Stimulated activated CD8-positive, alpha-beta memory T cell treated with anti-CD3 and anti-CD28 coated beads, Interleukin-4, amount 100 ng/mL, for 4 hours (primary cell): ENCODE measurements at places on chromosomes 1 and 21.

DNA sequence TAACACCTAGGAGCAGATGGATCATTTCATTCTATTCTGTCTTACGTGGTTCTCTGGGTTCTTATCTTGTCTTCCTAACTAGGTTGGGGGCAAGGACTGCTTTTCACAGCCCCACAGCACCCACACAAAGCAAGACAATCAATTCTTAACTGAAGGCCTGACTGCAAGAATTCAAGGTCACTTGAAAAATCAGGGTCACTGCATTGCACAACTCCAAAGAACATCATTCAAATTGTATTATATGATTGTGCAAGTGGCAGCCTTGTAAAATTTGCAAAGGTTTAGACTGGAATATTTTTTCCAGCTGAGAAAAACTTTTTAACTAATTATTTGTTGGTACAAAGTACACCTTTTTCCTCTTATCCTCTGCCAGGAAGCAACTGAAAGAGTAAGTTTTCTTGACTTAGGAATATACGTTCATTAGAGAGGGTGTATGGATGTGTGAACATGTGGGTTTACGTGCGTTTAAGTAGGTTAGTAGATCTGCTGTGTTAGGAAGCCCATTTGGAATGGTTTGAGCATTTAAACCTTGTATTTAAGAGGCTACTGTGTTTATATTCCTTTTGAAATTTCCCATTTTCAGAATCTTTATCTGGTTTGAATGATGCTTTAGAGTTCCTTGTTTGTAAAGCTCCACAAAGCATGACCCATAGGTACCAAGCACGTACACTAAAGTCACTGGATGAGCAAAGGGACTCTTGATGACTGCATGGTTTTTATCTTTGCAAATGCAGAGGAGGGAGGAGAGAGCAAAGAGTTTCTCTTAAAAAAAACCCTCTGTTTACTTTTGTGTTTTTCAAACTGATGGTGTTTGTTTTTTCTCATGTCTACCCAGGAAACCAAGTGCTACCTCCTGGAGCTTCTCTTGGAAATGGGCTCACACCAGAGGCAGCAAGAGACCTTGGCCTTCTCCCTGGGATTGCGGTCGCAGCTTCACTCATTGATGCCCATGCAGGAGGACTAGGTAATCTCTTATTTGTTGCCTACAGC is 214.9 kb downstream of the FGGY start:
- no peak for DNase-seq

GRCh38 chr1:113542221-113542701 is 151.9 kb downstream of the MAGI3 start:
- no peak for DNase-seq

DNA sequence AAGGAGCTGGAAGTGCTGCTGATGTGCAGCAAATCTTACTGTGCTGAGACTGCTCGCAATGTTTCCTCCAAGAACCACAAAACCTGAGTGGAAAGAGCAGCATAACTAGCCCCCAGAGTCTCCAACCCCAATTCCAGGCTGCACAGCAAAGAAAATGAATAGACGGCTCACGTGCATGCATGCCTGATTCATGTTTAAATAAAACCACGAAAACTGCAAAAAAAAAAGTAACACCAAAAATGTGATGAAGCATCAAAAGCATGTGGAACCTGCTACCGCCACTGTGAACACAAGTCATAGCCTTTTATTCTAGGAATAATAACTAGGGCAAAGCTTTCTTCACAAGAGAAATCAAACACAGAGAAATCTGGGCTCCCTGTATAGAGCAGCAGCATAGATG is 9.6 kb upstream of the TRNP1 start:
- no peak for DNase-seq

DNA sequence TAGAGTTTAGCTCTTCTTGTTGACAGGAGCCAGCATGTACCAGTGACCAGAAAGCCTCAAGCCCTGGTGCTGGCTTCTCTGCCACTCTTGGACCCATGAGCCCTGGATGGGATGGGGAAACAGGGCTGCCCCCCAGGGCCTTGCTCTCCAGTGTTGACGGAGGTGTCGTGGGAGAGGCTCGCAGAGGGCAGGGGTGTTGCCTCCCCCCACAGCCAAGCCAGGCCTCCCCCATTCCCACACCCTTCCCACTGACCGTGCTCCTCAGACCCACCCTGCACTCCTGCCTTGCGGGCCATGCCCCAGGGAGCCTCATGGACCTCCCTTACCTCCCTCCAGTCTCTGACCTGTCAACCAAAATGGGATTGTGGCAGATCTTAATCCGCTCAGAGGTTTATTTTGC is 123.8 kb upstream of the COL6A1 start:
- DNase-seq: no peak

DNA sequence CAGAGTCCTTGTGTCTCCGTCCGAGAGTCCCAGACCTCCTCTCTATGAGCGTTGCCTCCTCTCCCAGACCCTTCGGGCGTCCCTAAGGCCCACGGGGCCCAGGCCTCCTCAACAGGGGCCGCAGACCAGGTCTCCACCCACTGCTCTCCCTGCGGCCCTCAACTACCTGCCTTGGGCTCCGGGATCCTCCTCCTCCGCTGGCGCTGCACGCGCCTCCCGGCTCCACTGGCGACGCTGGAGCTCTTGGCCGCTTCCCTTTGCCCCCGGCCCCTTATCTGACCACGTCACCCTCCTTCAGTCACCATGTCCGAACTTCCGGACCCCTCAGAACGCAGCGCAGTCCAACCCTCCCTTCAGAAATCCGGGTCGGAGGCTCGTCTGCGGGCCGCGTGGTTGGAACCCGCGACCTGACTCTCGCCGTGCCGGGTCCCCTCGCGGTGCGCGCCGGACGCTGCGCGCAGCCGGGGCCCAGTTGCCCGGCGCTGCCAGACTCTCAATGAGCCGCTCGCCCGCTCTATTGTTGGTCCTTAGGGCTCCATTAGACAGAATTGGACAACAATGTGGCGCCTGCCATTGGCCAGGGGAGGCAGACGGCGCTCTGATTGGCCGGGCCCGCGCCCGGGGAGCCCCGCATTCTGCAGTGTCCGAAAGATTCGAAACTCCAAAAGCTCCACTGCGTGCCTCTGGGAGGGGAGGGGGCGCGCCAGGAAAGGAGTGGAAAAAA is at the start of gene DMRTA2:
TSS of gene DMRTA2 (minus strand) at position 498 of the 724 bp plus-strand sequence. CDS start 1,907 bp downstream, outside the sequence.
- DNase-seq: no peak

DNA sequence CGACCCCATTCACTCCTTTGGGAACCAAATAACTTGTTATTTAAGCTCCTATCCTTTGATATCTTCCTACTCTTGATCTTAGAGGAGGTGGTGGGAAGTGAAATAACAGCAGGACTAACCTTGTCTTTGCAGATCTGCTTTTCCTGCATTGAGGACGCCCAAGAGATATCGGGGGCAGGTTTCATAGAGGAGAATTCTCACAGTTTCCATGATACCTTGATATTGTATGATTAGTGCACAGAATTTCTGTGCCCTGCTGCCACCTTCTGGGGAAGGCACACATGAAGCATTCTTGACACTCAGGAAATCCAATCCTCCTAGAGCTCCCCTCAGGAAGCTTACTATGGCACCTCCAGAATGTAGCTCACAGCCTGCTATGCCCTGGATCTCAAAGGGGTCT is 1.6 kb downstream of the CD1B start:
- no peak for DNase-seq

DNA sequence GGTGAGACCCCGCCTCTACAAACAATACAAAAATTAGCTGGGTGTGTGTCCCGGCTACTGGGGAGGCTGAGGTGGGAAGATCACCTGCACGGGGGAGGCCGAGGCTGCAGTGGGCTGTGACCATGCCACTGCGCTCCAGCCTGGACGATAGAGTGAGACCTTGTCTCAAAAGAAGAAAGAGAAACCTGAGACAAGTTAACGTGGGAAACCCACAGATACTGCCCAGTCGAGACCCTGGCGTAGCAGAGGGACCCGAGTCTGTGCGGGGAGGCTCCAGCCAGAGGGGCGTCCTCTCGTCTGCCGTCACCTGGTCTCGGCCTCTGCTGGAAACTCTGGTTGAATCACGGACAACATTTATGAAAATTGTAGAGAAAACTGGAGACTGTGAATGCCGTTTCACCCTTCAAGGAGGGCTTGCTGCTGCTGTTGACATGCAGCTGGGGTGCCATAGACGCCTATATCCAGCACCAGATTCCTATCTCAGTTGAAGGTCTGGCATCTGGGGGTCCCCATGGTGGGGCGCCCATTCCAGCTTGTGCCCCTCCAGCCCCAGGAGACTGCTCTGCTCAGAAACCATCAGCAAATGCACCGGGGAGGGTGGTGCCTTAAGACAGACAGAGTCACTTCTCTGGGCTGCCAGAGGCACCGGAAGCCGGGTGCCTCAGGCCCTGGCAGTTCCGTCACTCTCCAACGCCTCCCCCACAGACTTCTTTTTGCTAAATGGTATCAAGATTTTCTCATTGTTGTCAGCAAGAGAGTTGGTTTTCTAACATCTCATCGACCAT is 13.6 kb upstream of the CDK11B start:
- DNase-seq: no peak

DNA sequence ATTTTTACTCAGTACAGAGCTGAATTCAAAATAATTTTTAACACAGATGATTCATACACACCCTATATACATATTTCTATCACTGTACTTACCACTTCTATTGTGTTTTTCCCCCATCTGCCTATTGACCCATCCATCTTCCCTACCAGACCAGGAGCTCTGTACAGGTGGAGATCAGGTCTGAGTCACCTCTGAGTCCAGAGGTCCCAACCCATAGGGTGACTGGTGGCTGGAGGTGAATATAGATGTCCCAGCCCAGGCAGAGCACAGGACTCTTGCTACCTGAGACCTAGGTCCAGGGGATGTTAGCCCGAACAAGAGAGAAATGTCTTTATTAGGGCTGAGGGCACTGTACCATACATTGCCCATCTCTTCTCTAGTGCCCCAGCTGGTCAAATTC is 54.8 kb downstream of the DMAP1 start:
- DNase-seq: no peak

- no peak for DNase-seq
These were observed 31.5 kb upstream of the RNF187 start for GRCh38 chr1:228455715-228456114.

DNA sequence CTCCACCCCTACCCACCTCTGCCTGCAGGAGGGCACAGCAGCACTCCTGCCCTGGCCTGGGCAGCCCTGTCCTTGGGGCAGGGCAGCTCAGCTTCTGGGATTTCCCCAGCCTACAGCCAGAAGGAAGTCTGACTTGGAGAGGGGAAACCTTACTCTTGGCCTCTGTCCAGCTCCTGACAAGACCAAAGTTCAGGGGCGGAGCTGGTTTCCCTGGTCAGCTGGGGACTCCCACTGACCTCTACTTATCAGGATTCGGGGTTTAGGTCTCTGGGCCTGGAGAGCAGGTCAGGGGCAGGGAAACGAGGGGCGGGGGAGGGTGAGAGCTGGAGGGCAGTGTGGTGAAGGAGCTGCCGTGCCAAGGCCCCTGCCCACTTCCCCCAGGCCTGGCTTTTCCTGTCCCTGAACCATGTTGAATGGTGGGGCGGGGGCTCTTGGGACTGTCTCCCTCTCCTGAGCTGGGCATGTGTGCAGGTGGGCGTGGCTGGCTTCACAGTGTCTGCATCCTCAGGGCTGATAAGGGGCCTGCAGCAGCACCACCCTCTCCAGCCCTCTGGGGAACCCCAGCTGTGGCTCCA is 16.8 kb upstream of the ETV3 start:
- no peak for DNase-seq

DNA sequence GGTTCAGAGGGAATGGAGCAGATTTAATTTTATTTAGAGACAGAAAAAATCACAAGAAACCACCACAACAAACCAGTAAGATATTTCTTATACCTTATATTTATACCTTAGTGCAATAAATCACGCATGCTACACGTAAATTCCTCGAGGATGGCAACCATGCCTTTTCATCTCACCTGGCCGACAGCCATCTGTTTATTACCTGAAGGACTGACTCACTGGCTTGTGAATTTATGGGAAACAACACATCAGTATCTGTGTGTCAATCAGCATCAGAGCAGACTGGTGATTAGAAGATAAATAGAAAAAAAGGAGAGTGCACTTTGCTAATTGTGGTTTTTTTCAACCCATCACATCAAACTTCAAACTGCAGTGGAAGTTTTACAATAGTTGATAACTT is 58.4 kb downstream of the S1PR1 start:
- no peak for DNase-seq

- no peak for DNase-seq
These were observed 436.5 kb upstream of the VAMP3 start for GRCh38 chr1:7334475-7335035.

DNA sequence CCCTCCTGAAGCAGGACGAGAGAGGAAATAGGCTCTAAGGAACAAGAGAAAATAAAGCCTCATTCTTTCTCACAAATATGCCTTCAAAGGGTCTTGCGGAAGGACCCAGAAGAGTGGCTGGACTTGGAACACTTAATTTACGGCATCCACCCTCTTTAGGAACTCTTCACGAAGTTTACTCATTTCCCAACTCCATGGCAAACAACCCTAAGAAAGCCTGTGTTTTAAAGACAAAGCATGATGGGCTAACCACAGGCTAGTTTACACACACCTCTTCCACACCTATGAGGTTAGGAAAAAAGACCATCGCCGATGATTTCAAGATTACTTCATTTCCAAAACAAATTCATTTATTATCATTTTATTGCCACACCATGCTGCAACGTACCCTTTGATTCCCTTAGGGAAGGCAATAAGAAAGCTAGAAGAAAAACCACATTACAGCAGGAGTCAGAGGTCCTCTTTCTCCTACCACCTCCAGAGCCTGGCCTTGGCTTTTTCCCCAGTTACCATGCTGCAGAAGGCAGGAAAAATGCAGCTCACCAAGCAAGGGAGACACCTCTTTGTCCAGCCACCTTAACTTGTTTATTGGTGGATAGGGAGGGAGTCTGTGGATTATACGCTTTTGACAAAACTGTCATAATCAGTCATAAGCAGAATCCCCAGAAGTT is 29.6 kb downstream of the CHI3L2 start:
- no peak for DNase-seq

GRCh38 chr1:156627313-156627880 is 8.2 kb downstream of the HAPLN2 start:
- DNase-seq: no peak

DNA sequence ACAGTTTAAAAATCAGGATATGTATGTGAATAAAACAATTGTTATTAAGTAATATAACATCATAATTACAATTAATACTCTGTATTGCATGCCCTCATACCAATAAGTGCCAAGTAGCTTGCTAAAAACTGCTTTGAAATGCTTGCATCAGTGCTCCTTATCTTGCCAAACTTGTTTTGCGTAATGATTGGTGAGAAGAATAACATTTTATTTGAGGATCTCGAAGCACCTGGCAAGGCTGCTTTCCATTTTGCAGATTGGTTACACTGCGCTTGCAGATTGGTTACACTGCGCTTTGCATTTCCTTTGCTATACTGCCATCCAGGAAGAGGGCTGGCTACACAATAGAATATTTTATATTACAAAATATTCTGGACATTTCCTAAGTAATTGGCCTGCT is 1.7 kb upstream of the PBX1 start:
- no peak for DNase-seq

DNA sequence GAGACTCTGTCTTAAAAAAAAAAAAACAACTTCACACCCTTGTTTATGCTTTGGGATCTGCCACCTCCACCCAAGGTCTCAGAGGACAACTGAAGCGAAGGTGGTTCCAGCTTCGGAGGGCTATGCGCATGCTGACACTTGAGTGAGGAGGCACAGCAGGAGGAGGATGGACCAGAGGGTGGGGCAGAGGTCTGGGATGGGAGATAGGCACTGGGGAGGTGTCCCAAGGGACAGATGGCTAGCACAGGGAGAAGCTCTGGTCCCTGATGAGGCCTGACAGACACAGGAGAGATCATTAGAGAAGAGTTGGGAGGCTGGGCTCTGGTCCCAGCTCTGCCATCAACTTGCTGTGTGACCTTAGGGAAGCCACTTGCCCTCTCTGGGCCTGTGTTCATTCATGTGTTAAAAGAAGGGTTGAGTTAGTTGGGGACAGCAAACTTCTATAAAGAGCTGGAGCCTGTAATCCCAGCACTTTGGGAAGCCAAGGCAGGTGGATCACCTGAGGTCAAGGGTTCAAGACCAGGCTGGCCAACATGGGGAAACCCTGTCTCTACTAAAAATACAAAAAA is 16.8 kb downstream of the E2F2 start:
- DNase-seq: no peak
